ENCODE measurements at places on chromosomes 12 and 14.

DNA sequence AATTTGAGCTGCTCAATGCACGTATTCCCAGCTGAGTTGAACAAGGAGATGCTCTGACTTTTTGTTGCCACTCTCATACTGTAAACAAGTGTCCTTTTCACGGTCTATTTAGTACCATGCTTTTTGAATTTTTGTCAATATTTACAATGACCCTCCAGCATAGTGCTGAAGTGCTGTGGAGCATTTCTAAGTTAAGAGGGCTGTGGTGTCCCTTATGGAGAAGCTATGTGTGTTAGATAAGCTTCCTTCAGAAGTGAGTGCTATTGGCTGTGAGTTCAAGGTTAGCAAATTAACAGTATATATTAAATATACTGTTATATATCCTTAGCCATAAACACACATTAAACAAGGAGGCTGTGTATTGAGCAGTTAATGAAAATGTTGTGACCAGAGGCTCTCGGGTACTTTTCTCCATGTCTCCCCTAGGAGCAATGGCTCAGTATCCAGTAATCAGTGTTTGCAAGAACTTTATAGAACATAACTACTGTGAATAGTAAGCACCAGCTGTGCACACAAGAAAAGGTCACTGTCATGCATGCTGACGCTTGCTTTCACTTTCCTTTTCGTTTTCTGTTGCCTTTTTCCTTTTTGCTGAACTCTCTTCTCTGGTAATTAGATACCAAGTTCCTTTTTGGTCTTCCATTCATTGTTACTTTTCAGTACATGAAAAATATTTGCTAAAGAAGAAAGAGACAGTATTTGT lies 187.2 kb upstream of the NEDD1 start:
- DNase-seq = no peak

GRCh38 chr12:31491841-31492598 lies 98.9 kb downstream of the DENND5B start:
- DNase-seq = no peak

- no peak for DNase-seq
Measured at GRCh38 chr12:116420227-116420880, 138.8 kb upstream of the MAP1LC3B2 start.

GRCh38 chr12:82789674-82790073 lies 103.0 kb downstream of the TMTC2 start:
- DNase-seq = no peak

DNA sequence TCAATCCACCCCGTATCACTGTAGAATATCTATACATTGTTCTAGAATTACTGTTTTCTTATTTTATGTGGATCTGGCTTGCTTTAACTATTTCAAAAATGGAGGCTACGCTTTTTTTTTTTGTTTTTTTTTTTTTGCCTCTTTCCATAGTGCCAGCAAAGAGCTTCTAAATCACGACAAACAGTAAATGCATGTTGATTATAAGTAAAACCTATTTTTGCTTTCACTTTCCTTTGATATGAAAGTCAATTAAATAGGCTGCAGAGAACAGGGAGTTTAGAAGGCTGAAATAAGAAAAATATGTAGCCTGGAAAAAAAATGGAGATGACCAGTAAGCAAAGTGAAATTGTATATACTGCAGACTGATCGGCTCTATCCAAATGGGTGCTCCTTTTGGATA lies 112.3 kb upstream of the AMIGO2 start:
- DNase-seq = no peak

- DNase-seq = no peak
Measured at GRCh38 chr12:110737532-110737931, 5.2 kb downstream of the PPP1CC start.

DNA sequence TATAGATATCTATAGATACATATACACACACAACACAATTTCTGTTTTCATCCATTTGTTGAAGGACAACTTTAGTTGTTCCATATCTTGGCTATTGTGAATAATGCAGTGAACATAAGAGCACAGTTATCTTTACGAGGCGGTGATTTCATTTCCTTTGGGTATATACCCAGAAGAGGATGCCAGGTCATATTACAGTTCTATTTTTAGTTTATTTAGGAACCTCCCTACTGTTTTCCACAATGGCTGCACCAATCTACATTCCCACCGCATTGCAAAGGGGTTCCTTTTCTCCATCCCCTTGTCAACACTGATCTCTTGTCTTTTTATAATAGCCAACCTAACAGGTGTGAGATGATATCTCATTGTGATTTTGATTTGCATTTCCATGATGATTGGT lies 143.4 kb upstream of the ARHGAP5 start:
- no peak for DNase-seq

GRCh38 chr12:11782914-11783420 lies 133.5 kb downstream of the ETV6 start:
- no peak for DNase-seq

Measured in DMS 273 treated with DMSO at 0.1 percent for 48 hours (cell line).